Effector CD8-positive, alpha-beta T cell (primary cell): ENCODE measurements at places on chromosomes 4 and X.

GRCh38 chr4:76677571-76678326, 220.2 kb downstream of the SOWAHB start:
- no peak for DNase-seq

DNA sequence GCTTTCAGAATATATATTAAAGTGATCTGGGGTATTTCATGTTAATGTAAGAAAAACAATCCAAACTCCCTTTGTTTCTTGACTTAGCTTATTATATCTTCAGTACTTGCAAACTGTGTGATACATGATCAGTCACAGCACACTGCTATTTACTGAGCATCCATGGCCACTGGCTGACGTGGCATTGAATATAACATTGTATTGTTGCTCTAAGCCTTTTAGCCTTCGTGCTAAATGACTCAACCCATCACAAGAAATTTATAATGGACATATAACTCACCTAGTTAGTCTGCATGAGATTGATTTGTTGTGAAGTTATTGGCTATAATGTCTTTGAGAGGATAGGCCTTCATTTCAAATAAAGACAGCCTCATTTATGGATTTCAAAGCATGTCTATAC, 642.6 kb downstream of the IL1RAPL1 start:
- no peak for DNase-seq

DNA sequence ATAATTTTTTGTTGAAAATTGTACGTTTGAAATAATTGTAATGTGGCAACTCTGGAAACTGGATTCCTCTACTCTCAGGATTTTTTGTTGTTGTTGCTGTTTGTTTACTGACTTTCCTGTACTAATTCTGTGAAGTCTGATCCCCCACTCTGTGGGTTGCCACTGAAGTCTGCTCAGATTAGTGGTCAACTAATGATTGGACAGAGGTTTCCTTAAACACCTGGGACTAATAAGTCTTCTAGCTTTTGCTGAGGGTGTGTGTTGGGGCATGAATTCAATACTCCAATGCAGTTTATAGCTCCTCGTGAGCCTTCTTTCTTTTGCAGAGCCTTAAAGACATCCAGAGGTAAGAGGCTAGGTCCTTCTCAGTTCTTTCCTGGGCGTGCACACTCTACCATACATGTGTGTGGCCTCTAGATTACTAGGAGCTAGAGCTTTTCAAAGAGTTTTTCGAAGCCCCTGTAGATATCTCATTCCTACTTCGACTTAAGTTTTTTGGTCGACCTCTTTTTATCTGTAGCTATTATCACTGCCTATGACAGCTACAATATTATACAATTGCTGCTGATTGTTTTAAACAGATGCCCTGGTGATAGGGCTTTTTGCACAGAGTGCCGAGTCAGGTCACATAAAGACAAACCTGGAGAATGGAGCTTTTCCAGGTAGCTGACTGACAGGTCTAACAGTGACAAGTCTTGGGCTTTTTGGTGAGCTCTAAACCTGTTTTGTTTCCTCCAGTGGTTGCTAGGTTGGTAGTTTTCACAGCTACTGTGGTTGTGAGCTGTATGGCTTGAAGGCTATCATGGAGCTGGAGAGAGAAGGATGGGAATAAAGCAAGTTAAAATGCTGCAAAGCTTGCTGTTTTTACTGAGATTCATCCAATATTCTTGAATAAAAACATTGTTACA, 34.0 kb downstream of the BMP2K start:
- no peak for DNase-seq

DNA sequence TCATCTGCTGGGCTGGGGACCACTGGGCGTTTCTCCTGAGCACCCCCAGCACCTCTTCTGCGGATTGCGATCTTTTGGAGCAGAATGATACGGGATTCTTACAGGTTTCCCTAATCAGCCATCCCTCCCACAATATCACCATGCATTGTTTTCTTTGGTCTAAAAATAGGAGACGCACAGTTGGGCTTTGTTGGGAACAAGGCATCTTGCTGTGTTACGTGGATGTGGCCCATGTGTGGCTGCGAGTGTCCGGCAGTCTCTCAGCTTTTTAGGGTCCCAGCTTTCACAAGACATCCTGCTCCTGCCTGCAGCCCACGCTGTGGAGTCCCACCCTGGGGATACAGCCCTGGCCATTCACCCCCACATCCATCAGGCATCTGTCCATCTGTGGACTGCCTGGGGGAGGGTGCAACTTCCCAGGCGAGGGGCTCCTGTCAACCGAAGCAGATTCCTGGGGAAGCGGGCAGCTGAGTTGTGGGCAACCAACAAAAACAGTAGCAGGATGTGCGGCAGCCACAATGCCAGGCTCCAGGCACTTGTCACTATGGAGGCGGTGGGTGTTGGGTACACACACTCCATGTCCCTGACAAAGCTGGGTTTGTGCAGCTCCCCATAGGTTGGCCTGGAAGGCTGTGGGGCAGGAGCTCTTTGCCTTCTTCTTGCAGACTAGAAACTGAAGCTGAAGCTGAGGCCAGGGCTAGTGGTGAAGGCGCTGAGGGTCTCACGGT, 185.5 kb upstream of the PSAPL1 start:
- DNase-seq, result no peak
